Right kidney (tissue), 9 donors: ENCODE measurements at places on chromosomes 1 and 21.

DNA sequence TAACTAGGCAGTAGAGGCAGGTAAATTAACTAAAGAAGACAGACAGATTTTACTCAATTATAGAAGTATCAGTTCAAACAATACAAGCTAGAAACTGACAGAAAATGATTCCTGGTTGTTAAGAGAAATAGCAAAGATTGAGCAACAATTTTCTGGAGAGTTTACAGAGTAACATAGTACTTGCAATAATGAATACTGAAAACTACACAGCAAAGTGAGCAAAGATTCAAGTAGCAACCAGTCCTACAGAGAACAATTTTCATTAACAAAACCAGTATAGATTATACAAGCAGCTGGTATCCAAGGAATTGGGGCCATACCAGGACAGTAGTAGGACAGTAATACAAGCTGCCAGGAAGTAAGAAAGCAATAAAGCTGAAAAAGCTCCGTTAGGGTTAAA, 37.6 kb downstream of the EYA3 start:
- DNase-seq, result no peak

- peak; percentile 91 for DNase-seq
Measured at GRCh38 chr21:26844258-26845065, 747 bp downstream of the ADAMTS1 start.

DNA sequence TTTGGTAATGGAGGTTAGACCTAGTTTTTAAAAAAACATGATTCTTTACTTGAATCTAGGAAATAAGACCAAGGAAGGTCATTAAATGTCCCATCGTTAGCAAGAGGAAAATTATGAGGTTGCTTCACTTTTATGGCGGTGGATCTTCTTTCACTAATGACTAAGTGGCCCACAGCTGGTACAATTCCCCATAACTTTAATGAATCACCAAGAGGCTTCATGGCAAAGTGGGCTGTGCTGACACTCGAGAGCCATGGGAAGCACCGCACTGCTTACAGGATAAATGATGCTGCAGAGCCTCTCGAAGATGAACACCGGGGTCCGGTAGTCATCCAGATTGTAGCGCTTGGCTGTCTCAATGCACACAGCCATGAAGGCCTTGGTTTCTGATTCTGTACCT, 108.8 kb downstream of the UBR4 start:
- DNase-seq, result no peak

GRCh38 chr1:109282497-109282951, 421 bp downstream of the PSRC1 start:
- peak; percentile 37 for DNase-seq

DNA sequence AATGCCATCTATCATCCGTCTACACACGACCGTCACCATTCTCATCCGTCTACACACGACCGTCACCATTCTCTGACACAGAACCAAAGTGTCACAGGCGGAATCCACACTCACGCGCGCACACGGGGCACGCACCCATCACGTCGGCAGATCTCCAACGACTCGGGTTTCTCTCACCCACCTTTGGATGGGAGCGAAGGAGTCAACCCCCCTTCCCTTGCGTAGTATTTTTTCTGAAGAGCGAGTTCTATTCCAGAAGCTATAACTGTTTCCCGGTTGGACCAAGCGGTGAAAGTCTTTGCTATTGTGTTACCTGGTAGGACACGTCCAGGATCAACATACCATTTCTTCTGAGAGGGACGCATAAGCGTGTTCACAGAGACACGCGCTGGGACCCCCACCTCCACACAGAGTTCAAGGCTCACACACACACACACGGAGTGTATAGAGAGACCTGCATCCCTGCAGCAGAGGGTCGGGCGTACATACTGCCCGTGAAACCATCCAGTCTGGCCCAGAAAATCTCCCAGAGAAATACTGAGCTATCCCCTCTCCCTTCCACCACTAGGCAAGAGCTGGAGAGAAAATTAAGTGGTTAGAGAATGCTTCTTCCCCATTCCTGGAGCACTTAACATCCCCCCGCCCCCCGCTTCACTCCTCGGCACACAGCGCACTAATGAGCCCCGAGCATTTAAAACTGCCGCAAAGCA, 741 bp downstream of the DUSP10 start:
- no peak for DNase-seq

- DNase-seq, result no peak
Measured at GRCh38 chr1:16138772-16139221, 17.1 kb downstream of the EPHA2 start.

- no peak for DNase-seq
Measured at GRCh38 chr1:155195201-155196102, 12.2 kb downstream of the THBS3 start.
